ENCODE measurements at places on chromosomes 13 and 19.

DNA sequence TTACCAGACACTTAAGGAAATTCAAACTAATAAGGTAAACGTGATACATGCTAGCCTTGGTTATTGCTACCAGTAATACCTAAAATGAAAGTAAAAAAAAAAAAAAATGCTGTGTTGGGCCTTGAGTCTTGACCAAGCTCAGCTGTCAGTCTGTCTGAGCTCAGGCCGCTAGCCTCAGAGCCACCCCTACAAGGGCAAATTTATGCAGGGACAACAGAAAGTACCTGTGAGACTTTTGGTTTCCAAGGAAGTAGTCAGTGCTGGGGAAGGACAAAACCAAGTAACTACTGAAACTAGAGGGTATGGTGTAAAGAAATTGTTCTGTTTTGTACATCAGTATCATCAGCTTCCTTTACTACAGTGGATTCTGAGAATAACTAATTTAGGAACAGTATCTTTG is 134.3 kb upstream of the SLITRK5 start:
- no peak for DNase-seq

- no peak for DNase-seq
Observed at GRCh38 chr19:6712231-6712630, 8.2 kb downstream of the C3 start.

- no peak for DNase-seq
Observed at GRCh38 chr19:9566729-9567128, 17.6 kb downstream of the ZNF121 start.

- DNase-seq, result no peak
Observed at GRCh38 chr19:58559275-58560006, 1.0 kb upstream of the UBE2M start.

DNA sequence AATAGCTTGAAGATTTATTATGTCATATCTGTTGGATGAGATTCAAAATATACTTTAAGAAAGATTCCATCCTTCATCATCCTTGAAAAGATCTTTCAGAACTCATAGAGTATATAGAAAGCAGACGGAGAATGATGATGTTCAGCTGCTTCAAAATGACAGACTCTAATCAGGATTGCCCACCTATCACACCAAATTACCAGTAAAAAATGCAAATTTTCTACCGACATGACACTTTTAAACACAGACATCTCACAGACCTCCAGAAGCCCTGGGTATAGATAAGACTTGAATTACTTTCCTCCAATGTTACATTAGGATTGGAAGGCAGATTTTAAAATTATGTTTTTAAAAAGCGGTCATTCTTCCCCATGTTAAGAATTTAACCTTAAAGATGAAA is 235.5 kb downstream of the GPC6 start:
- DNase-seq, result no peak
